Esophagus muscularis mucosa (tissue), 4 donors: ENCODE measurements at places on chromosomes 3 and 15. TPM values are rescaled to one million over a fixed set of nuclear protein-coding genes. Genes with fewer than 3 reads are reported as not detected.

GRCh38 chr3:51591231-51591630 lies 52.7 kb downstream of the RAD54L2 start:
- no peak for DNase-seq

The IMPG2 gene
- 0.78 TPM for total RNA-seq

- DNase-seq = no peak
Observed at GRCh38 chr15:98003996-98004395, 43.5 kb downstream of the ARRDC4 start.

DNA sequence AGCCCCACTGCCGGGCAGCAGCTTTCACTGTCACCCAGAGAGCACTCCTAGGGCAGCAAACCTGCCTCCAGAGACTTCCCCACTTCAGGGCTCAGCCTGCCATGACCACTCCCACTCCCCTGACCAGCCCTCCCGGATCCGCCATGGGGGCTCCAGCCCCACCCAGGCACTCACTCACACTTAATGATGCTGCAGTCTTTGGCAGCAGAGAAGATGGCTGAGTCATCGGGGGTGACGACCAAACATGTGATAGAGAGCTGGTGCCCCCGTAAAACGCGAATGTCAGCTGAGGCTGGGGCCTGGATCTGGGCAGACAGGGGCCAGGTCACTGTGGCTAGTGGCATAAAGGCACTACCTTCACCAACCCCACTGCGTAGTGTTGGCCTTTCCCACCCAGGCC lies 4.7 kb downstream of the RRP9 start:
- no peak for DNase-seq

The IQGAP1 gene
- total RNA-seq = 267 TPM

DNA sequence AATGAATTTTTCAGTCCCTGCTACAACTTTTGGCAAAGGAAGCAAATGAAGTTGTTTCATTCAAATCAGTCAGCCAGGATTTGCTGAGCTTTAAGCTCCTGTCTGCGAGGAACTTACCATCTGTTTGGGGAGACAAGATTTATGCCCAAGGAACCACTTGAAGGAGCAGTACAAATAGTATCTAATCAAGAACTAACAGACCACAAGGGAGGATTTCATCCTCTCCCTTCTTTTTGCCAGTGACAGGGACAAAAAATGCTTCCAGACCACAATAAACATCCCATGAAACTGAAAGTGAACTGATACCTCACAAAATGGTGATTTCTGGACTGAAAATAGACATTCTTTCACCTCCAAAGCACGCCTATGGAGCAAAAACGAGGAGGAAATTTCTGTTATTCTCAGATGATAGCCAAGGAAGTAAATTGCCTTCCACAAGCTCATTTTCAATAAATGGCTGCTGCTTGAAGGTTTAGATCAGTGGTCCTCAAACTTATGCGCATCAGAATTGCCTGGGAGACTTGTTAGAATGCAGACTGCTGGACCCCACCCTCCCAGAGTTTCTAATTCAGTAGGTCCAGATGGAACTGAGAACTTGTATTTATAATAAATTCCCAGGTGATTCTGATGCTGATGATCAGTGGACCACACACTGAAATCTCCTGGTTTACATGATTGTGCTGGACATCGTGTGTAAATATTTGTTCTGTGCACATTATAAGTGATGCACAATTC lies 202.4 kb upstream of the GADL1 start:
- no peak for DNase-seq

DNA sequence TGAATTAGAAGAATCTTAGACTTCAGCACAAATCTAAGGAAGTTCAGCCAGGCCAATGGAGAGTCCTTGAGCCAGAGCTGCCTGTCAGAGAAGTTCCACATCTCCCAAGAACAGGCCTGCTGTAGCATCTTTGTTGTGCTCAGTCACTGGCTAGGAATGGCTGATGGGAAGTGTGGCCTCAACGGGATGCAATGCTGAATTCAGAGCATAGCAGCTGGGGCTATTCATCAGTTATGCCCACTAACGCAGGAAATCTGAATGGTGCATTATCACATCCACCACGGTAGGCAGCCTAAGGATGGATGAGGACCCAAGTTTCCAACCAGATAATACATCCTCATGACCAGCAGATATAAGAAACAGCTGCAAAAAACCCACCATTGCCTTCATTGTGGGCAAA lies 3.2 kb upstream of the EIF1B start:
- no peak for DNase-seq

The GPR27 gene
- total RNA-seq = 2.5 TPM

DNA sequence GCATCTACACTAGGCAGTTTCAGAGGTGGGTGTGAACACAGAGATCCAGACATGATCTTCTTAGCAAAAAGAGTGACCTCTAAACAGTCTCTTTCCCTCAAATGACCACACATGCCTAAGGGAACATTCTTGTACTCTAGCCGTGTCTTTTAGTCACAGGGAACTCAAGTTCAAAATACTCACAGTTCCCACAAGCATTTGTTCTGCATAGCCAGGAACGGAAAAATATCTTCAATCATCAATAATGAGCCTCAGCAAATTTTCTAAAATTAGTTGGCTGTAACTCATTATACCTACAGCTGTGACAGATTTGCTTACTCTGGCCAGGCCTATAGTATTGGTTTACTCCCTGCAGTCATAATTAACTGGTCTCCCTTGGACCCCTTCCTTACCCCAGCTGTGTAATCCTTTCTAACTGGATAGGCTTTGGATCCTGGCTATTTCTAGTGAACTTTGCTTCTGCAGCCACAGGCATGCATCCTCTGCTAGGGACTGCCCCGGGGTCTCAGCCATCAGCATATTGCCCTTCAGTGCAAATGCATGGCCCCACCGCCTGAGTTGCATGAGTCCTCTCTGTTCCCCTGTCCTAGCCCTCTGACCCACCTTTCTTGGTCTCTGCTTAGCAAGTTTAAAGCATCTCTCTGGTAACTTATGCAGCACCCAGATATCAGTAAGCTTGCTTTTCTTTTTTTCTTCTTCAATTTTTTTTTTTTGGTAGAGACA lies 56.0 kb upstream of the HACD2 start:
- no peak for DNase-seq

DNA sequence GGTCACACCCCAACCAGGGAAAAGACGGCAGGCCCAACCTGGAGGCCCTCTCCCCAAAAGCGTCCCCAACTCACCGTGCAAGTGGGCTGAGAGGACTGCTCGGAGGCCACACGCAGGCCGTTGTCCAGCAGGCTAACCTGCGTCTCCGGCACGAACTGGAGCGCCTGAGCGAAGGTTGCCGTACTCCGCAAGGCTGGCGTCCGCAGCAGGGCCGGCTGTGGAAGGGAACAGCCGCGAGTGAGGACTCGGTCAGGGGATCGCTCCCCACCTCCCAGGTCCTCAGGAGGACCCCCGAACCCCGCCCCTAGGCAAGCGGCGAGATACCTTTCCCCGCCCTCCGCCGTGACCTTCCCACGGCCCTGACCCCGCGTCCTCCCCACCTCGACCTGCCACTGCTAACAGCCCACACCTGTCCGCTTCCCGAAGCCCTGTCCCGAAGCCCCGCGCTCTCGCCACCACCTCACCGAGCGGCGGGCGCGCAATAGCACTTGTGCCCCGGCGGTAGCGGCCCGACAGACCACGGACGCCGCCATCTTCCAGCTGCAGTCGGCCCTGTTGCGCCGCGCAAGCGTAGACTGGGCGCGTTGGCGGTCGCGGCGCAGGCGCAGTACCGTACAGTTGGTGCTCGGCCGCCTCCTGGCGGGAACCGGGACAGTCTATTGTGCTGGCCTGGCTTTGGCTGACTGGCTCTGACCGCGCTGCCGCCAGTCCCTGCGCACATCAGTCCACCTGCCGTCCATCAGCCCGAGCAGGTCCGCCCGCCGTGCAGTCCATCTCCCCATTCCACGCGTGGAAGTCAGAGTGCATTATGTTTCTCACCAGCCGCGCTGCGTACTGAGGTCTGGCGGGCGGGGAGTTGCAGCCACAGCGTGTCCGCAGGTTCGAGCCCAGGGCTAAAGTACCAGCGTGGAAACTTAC lies at the start of gene UQCRC1:
UQCRC1 (minus strand) TSS at position 559 of the 918 bp plus-strand sequence; CDS start at position 533, 26 bp downstream.
- DNase-seq = peak; percentile 93

The TRMT10C gene
- total RNA-seq = 17.9 TPM

GRCh38 chr3:98070840-98071239 lies 16.1 kb upstream of the OR5AC2 start:
- DNase-seq = no peak

DNA sequence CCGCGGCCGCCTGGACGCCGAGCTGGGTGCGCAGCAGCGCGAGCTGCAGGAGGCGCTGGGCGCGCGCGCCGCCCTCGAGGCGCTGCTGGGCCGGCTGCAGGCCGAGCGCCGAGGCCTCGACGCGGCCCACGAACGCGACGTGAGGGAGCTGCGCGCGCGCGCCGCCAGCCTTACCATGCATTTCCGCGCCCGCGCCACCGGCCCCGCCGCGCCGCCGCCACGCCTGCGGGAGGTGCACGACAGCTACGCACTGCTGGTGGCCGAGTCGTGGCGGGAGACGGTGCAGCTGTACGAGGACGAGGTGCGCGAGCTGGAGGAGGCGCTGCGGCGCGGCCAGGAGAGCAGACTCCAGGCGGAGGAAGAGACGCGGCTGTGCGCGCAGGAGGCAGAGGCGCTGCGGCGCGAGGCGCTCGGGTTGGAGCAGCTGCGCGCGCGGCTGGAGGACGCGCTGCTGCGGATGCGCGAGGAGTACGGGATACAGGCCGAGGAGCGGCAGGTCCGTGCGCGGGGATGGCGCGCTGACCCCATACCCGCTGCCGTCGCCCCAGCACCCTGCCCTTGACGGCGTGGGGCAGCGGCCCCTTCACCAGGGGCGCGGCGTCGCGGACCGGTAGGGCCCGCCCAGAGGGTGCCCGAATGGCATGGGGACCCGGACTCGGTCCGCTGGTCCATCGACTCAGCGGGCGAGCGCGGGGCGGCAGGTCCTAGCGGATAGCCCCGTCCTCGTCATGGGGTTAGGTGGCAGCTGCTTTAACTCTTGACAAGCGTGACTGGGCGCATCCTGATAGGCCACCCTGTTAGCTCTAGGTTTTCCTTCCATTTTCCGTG lies 848 bp downstream of the SYNM start:
- DNase-seq = no peak

The IL5RA gene
- 0.13 TPM for total RNA-seq

GRCh38 chr15:68300115-68300940 lies 22.8 kb downstream of the FEM1B start:
- no peak for DNase-seq

DNA sequence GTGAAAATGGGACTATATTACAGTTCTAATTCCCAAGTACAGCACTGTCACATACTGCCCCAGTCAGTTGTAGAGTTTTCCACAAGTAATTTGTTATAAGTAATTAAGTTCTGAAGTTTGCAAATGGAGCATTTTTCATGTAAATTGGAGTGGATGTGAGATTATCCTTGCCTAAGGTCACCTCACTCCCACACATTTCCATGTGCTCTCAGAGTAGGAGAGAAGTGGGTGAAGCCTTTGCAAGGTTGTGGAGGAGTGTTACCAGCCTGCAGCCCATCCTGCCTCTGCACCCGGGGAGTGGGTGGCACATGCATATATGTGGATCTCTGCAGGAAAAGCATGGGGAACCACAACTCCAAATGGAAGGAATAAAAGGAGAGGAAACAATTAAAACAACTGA lies 169.8 kb downstream of the CD47 start:
- DNase-seq = no peak

DNA sequence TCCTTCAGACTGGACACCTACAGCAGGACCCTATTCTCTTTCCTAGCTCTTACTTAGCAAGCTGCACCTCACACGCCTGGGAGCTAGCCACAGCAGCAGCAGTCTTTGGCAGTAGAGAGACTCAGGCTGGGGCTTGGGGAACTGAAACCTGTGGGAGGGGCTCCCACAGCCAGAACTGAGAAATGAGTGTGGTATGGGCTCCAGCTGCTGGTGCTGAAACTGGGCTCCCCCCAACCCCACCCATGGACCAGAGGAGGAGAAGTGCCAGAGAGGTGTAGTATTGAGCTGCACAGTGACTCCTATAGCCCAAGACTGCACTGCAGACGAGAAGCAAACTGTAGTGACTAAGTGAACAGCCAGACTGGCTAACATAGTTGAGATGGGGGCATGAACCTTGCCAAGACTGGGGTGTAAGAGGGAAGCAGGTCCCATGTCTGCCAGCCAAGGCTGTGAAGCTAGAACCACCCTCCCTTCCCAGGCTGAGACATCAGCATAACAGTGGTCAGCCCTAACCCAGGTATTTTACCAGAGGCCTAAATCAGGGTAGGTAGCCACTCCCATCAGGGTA lies 62.5 kb downstream of the MYO5A start:
- DNase-seq = no peak
